ENCODE measurements at places on chromosomes 4 and X. TPM values are rescaled to one million over a fixed set of nuclear protein-coding genes. Genes with fewer than 3 reads are reported as not detected.

AREG gene
- total RNA-seq: 22.4 TPM

ASB11 gene
- total RNA-seq: not detected

ENPEP gene
- 4.8 TPM for total RNA-seq

SLC6A8 gene
- total RNA-seq: 16.2 TPM

DRP2 gene
- total RNA-seq: 1.5 TPM

BTK gene
- total RNA-seq: 21.0 TPM

DNA sequence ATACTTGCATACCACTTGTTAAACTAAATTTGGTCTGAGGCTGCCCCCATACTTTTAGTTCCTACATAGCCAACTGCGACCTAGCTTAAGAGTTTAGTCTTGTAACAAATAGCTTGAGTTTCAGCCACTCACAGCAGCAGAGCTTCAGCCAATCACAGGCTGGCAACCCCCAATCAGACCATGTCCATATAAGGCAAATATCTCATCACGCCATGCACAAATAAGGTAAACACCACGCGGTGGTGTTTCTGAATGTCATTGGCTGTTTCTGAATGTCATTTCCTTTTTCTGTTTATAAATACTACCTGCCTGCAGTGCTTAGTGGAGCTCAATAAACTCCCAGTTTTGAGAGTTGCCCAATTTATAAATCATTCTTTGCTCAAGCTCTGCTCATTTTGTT is 143.1 kb upstream of the MAD2L1 start:
- H3K4me1 ChIP-seq: no peaks in the 10 kb centered on the region
- H3K27me3 ChIP-seq: no peaks in the 10 kb centered on the region
- DNase-seq: no peak
- H3K36me3 ChIP-seq: no peaks in the 10 kb centered on the region
- no peak overlapping the region for H3K4me3 ChIP-seq

GRCh38 chrX:130637591-130637990 is 235.8 kb downstream of the RBMX2 start:
- H3K4me3 ChIP-seq: no peak overlapping the region
- no peak for DNase-seq
- H3K4me1 ChIP-seq: no peaks in the 10 kb centered on the region
- H3K27ac ChIP-seq: no peak overlapping the region
- H3K36me3 ChIP-seq: no peaks in the 10 kb centered on the region
- no peaks in the 10 kb centered on the region for H3K27me3 ChIP-seq

- DNase-seq: peak; percentile 70
- peak within 1 kb of the TSS; percentile 51 for H3K4me3 ChIP-seq
- no peaks in the 10 kb centered on the region for H3K27me3 ChIP-seq
- no peaks in the 10 kb centered on the region for H3K36me3 ChIP-seq
- no peaks in the 10 kb centered on the region for H3K4me1 ChIP-seq
- H3K27ac ChIP-seq: peak within 1 kb of the TSS; percentile 36
Observed at GRCh38 chrX:103607364-103608305, at the start of gene TCEAL3. Gene TCEAL3 (plus strand): TSS chrX:103607963. CDS start chrX:103609065, 1,102 bp downstream.

Data from aorta (tissue), 5 donors.